ENCODE measurements at places on chromosomes 11 and 22.

DNA sequence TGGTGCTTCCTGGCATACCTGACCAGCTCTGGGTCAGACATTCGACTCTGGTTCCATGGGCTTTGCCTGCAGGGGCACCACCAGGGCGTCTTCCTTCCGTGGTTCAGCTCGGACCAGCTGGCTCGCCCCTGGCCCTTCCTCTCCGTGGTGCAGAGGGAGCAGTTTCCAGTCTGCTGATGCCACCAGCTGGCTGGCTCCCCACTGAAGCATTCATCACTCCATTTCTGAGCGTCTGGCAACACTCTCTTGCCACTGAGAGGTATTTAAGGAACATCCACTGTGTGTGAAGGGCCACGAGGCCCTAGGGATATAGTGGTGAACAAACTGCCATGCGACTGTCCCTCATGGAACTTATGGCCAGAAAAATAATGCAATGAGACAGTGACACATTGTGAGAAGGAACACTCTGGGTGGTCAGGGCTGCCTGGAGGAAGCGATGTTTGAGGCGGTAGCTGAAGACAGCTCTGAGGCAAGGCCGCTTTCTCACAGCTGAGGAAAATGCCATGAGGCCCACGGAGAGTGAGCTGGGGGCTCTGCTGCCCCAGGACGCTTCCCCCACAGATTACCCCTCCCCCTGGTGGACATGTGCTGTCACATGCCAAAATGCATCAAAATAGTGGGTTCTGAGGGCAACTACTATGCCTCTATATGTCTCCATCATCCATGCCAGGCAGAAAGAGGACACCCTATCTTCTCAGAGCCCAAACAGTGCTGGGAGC, 44.9 kb upstream of the ARFGAP3 start:
- DNase-seq: no peak

- DNase-seq: no peak
Observed at GRCh38 chr11:79030448-79030847, 410.4 kb downstream of the TENM4 start.

DNA sequence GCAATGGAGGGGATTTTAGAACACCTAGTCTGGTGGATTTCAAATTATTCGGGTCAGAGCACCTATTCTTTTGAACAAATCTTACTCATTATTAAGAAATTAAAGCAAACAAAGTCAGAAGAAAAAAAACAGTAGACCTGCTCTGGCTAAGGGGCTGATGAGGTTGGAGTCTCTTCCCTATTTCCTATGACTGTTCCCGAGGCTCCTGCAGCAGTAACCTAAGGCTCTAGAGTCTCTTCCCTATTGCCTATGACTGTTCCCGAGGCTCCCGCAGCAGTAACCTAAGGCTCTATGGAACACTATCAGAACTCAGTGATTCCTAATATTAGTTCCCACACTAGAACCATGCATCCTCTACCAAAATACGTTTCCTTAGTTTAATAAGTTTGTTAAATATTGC, 607.9 kb downstream of the NTM start:
- no peak for DNase-seq

DNA sequence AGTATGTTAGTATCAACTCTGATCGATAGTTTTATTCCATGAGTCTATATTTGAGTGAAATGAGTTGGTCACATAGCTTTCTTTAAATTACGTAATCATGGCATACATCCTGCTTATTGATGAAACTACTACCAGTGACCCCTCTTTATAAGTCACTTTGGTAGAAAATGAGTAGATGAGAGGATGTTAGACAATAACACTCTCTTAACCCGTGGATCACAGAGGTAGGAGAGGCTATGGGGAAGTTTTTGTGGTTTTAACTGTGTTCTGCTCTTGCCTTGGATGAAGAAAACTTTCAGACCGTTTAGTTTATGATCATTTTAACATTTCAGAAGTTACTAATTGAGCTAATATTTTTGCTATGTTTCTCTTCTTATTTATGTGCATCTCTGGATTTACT, 34.0 kb downstream of the TBCEL start:
- no peak for DNase-seq

- DNase-seq: no peak
Observed at GRCh38 chr11:64382047-64382446, 23.1 kb downstream of the RPS6KA4 start.

DNA sequence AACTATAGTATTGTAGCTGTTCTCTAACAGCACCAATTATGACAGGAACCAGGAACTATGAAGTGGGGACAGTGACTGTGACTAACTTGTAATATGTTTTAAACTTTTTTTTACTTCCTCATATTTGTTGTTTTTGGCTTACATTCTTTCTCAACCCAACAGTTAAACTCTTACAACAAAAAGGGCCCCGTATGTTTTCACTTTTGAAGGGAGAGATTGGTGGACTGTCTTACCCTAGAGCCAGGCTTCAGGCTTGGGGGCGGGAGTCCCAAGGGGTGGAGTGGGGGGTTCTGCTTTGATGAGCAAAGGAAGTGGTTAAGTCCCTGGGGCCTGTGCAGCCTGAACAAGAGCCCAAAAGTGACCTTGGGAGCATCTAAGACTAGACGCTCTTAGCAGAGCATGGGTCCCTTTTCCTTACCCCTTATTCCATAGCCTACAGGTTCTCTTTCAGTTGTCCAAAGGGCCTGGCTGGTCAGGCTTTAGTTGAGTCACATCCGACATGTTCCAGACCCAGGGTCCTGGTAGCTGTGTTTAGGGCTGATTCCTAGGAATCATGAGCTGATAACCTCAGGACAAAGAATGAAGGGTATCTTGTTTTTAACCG, 38.8 kb downstream of the STIM1 start:
- DNase-seq: no peak

DNA sequence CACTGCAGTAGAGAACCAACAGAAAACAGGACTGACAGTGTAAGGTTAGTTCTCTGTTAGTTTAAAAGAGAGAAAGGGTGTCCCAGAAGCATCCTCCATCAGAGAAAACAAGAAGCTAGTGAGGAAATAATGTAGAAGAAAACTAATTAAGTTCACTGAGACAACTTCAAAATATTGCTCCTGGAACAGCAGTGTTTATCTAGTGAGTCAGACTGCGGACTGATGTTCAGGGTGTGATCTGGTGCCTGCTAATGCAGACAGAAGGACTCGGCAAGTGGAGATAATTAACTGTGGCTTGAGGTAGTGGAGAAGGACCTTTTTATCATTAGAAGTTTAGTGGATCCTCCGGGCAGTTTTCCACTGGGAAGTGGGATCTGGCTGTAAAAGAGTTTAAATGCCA, 55.4 kb downstream of the CDON start:
- peak; percentile 48 for DNase-seq

DNA sequence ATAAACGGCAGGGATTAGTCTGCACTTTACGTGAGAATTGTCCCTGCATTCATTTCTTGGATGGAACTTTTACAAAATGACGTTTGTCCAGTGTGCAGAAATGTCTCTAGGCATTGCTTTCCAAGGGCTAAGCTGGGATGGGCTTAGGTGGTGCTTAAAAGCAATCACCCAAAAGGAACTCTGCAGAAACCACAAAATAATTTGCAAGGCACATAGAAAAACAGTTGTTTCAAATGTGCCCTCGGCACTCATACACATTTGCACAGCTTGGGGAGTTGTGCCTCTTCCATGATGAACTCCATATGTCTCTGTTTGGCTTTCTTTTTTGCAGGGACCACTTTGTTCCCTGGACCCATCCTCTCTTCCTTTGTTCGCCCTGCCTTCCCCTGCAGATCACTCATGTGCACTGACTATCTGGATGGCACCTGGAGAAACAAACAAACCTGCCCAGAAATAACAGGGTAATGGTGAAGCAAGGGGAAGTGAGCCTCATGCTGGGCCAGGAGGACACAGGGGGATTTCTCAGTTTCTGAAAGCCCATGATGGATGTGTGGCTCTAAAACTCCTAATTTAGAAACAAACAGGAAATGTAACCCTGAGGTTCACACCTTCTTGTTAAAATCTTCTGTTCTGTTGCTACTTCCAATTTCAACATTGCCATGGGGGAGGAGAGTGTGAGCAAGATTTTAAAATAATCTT, 150.2 kb downstream of the SNX19 start:
- no peak for DNase-seq

DNA sequence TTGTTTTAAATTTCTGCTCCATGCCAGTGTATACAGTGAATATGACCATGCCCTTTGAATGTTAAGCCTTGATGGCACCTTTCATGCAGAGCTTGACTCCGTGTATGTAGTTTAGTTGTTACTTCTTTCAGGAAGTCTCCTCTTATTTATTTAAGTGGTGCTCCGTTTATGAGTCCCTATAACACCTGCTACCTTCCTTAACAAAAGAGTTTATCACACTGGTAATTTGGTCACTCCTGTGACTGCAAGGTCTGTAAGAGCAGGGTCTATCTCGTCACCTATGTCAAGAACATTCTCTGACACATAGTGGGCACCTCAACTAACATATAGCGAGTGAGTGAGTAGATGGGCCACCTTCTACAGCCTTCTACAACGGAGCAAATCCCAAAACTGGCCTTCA, 152.5 kb downstream of the CCDC34 start:
- DNase-seq: no peak

- DNase-seq: no peak
Observed at GRCh38 chr22:47277531-47277930, 515.1 kb downstream of the TBC1D22A start.

- DNase-seq: no peak
Observed at GRCh38 chr11:118054712-118055640, 21.9 kb upstream of the TMPRSS4 start.

DNA sequence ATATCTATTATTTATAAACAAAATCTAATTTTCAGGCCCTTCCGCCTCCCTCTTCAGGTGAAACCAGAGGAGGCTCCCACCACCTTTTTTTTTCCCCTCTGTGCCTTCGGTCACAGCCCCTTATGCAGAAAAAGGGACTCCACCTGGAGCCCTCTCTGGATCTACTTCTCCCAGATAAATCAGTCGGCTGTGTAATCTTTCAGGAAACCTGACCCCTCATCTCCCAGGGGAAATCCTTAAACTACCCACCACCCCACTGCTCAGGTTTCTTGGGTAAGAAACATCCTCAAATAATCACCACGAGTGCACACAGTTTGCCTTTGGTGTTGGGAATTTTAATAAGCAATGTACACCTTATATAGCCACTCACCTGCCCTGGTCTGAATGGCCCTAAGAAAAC, 104.2 kb downstream of the NAV2 start:
- DNase-seq: no peak

DNA sequence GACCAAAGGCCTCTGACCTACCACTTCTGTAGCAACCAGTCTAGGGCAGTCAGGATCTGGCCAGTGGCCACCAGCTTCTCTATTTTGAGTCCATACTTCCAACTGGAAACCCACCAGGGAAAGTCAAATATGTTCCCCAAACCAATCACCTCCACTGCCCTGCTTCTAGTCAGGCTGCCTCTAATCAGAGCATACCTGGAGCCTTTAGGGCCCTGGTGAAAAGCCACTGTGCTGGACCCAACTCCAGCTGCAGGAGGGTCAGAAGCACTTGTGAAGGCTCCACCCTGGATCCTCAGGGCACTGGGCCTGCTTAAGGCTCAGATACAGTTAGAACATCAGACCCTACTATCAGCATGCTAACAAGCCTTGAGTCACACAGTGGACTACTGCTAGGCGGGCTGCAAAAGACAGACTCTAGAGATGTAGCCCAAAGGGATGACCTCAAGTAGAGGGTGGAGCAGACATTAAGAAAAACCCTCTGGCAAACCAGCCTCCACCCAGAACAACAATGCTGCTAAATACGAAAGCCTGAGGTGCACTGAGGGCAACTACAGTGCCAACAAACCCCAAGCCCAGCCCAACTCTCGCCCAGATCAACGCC, 69.2 kb downstream of the DGCR2 start:
- no peak for DNase-seq

- no peak for DNase-seq
Observed at GRCh38 chr11:61378713-61379313, 13.6 kb upstream of the TMEM216 start.

GRCh38 chr11:32888805-32889204, 3.8 kb upstream of the QSER1 start:
- DNase-seq: no peak

DNA sequence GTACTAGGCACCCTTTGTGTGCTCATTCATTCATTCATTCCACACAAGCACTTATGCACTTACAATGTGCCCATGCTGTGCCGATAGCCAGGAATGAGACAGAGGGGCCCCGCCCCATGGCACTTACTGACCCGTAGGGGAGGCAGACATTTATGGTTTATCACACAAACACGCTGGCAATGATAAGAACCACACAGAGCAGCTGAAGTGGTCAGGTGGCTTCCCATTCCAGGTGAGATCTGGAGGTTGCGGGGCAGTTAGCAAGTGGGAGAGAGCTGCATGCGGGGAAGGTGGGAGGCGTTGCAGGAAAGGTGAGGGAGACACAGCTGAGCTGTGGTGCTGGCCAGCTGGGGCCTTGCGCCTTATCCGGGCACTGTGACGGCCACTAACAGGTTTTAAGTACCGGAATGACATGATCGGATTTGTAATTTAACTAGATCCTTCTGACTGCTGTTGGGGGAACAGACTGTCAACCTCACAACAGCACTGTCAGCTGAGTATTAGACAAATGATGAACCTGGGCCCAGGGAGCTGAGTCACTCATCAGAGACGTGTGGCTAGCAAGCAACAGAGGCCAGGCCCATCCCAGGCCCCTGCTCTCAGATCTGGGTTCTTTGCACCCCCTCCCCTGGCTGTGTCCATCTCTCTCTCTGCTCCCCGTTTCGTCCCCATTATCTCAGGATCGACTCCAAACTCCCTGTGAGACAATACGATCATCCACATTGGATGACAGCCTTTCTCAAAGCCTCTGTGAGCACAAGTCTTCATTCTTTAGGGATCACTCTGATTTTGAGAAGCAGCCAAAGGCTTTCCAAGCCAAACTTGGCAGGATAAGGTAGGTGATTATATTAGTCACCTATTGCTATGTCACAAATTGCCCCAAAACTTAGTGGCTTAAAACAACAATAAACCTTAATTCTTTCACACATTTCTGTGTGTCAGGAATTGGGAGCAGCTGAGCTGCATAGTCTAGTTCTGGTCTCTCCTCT, 28.4 kb downstream of the RASD2 start:
- peak; percentile 38 for DNase-seq

DNA sequence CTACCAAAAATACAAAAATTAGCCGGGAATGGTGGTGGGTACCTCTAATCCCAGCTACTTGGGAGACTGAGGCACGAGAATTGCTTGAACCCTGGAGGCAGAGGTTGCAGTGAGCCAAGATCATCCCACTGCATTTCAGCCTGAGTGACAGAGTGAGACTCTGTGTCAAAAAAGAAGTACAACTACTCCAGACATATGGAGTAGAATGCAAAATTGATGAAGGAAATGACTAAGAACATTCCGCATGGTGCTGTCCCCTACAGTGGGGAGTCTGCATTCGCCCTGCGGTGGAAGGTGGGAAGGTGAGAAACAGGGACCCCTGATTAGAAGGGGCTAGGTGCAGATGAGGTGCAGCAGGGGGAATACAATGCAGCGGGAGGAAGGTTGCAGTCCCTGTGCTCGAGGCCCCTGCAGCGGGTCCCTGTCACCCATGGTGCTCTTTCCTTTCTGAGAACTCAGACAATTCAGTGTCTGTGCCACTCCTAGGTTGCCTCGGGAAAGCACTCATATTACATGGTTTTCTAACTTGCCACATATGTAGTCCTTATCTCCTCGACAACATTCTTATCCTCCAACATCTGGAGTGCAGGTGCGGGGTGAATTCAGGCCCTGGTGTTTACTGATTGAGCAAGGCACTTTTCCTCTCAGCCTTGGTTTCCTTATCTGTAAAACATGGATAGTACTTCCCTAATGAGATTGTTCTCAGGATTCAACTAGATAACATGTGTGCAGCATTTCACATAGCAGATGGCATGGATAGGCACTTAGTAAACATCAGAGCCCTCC, 5.2 kb downstream of the POLD4 start:
- DNase-seq: peak; percentile 56

GRCh38 chr11:90326647-90327046, 103.8 kb upstream of the CHORDC1 start:
- DNase-seq: no peak

Data from small intestine (tissue), 16 donors.